ENCODE measurements at places on chromosomes 16 and 17.

GRCh38 chr17:49571764-49572163, 3.9 kb upstream of the NXPH3 start:
- no peak for DNase-seq

DNA sequence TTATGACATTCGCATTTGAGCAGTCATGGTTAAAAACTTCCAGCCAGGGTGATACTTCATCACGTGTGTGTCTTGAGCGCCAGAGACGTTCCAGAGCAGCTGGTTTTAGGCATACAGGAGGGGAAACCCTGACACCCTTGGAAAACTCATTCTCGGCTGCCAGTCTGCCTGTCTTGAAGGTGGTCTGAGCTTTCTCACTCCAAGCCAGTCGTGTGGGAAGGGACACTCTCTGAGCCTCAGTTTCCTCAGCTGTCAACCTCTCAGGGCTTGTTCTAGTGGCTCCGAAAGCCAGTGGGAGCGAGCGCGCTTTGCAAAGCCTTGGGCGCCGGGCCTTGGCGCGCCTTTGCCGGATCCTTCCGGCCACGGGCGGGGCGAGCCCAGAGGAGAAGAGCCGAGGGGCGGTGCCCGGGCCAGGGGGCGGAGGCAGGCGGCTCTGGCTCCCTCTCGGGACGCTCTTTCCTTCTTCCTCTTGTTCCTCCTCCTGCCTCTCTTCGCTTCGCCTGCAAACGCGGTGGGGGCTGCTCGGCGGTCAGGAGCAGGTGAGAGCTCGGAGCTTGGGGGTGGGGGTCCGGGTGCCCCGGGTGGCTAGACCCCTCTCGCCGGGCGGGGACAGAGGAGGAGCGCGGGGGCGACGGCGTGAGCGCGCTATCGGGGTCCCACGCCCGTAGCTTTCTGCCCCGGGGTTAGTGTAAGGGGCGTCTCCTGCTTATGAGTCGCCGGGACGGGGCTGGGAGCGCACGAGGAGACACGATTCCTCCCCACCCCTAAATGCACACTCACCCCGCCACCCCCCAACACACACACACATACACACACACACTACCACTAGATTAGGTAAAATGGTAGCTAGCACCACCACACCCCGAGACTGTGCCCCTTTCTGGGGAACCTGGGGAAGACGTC, at the start of gene LDAF1:
TSS of gene LDAF1 (plus strand) at position 467 of the 903 bp plus-strand sequence. CDS start 2,509 bp downstream, outside the sequence.
- DNase-seq, result peak; percentile 94

- no peak for DNase-seq
Measured at GRCh38 chr17:4116516-4116915, 26.3 kb downstream of the ZZEF1 start.

DNA sequence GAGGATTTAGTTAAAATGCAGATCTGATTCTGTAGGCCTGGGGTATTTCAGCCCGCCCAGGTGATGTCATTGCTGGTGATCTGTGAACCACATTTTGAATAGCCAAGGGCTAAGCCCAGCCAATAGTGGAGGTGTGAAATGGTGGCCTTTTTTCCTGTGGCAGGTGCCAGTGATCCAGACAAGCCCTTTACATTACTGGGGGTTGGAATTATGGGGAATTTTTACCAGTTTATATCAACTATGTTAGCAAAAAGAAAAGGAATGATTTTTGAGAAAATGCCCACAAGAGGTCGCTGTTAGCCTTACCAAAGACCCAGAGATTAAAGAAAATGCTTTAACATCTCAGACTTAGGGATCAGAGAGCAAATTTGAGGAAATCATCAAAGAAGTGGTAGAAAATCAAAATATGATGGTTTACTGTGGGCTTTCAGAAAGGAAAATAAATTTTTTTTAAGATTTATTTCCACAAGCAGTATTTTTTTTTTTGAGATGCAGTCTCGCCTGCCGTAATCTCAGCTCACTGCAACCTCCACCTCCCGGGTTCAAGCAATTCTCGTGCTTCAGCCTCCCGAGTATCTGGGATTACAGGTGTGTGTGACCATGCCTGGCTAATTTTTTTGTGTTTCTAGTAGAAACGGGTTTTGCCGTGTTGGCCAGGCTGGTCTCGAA, 3.9 kb downstream of the VPS35L start:
- DNase-seq, result no peak

DNA sequence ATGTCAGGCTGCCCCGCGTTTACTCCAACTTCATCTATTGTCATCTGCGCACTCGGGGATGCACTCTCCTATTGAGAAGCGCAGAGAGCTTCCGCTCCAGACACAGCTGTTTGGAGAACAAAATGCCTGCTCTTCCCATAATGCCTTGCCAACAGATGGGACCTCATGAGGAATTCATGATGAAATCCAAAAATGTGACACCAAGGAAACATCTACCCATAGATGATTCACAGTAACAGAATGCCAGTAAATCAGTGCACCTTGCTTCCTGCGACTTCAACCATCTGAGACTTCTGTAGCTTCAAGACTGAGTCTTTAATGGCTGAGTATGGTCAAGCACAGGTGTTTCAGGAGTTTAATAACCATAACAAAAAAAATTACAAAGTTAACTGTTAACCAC, 1144.9 kb upstream of the GOT2 start:
- DNase-seq, result no peak

GRCh38 chr17:688100-688989, 26.3 kb downstream of the VPS53 start:
- no peak for DNase-seq

DNA sequence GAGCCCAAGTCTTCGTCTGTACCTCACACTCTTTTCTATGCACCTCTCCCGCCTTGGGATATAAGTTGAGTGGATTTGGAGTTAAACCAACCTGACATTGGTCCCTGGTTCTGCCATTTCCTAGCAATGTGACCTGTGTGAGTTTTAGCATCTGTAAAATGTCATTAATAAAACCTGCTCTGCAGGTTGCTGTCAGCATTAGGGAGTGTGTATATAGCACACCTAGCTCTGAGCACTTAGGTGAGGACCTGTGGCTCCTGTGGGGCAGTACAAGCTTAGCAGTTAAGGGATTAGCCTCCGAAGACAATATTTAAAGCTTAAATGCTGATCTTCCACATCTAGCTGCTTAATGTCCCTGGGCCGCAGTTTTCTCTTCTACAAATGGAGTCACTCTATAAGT, 248.0 kb downstream of the TMEM114 start:
- DNase-seq, result no peak

GRCh38 chr17:14165616-14166015, 71.0 kb downstream of the CDRT15 start:
- DNase-seq, result no peak

DNA sequence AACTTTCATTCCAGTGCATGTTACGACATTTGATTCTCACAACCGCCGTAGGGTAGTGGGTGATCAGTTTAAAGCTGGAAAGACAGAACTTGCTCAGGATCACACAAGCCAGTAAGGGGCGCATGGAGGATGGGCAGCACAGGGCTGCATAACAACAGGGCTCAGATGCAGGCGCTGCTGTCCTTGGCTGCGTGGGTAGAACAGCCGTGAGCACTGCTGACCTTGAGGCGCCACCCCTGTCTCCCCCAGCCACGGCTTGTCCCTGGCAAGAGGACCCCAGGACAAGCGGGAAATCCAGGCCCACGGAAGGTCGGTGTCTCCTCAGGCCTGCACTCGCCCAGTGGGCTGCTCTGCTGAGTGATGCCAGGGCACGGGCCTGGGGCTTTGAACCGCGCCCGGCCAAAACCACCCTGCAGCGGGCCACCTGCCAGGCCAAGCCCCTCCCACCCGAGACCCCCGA, 84.7 kb downstream of the LMF1 start:
- DNase-seq, result no peak

GRCh38 chr17:35578929-35579432, 610 bp upstream of the PEX12 start:
- no peak for DNase-seq

DNA sequence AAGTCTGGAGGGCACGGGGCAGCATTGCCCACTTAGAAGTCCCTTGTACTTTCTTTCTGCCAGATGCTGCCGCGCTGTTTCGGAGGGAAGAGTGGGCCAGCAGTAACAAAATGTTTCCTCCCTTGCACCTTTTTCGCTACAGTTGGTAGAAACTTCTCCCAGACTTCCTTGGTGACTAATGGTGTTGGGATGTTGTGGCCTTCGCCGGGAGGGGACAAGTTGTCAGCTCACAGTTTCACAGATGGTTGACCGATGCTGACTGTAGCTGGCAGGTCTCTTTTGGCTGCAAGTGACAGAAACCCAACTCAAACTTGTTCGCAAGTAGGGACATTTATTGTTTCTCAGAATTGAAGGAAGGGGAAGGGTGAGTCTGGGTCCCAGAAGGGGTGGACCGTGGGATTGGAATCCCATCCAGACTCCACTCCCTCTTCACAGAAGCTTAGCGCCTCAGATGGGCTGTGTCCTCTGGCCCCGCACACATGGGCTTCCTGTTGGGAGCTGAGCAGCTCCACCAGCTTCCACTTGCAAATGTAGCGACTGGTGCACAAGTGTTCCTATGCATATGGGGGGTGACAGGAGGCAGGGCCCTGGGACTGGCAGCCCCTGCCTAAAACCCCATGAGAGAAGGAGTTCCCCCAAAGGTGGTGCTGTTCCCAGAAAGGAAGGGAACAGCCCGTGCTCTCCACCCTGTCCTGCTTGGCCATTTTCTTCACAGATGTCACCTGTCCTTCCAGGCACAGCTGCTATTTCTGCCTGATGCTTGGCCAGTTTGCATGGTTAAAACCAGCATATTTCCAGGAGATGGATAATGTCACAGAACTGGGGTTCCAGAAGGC, 30.9 kb upstream of the RPRML start:
- no peak for DNase-seq

GRCh38 chr17:8147805-8148404, 4.3 kb downstream of the PER1 start:
- no peak for DNase-seq

GRCh38 chr17:29777663-29778062, 152.4 kb downstream of the SSH2 start:
- no peak for DNase-seq

- DNase-seq, result no peak
Measured at GRCh38 chr16:15988268-15989013, 39.0 kb downstream of the ABCC1 start.

DNA sequence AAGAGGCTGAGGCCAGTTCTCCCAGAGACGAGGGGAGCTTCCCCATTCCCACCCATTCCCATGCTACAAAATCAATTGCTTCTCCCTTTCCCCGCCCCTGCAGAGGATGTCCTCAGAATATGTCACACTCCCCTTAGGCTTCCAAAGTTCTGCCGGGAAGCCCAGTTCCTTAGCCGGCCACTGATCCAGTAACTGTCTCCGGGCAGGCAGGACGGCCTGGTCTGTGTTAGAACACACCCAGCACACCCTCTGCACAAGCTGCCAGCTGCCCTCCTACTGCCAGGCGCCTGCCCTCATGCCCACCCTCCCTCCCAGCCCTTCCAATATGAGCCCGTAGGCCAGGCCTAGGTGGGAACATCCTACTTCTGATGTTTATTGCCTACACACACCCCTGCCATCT, 31.1 kb downstream of the SGSM2 start:
- DNase-seq, result no peak

DNA sequence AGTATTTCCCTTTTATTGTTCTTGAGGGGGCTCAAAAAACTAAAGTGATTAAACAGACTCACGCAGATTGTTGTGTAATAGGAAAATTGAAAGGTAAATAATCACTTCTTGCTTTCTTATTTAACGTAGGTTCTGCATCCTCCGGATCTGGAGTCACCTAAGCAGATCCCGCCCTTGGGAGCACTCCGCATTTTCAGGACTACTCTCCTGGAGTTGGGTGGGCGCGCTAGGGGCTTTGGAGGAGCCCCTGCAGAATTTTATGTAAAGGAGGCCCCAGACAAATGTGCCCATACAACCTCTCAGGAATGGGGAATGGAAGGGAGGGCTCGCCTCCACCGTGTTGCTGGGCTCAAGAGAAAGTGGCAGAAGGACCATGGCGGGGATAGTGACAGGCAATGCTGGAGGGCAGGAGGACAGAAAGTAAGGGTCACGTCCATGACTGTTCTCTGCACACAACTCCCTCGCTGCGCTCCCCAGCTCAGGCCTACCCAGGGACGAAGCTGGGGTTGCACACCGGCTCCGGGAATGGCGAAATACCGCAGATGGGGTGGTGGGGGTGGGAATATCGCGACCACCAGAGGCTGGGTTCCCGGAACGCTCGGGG, 8.3 kb downstream of the MT2A start:
- DNase-seq, result no peak

- DNase-seq, result no peak
Measured at GRCh38 chr17:54814371-54814770, 86.3 kb upstream of the TOM1L1 start.

GRCh38 chr17:38746004-38746848, 1.9 kb downstream of the PCGF2 start:
- no peak for DNase-seq

Measured in upper lobe of right lung (tissue), 1 donor.